ENCODE measurements at places on chromosomes 2 and 18. TPM values are rescaled to one million over a fixed set of nuclear protein-coding genes. Genes with fewer than 3 reads are reported as not detected.

DNA sequence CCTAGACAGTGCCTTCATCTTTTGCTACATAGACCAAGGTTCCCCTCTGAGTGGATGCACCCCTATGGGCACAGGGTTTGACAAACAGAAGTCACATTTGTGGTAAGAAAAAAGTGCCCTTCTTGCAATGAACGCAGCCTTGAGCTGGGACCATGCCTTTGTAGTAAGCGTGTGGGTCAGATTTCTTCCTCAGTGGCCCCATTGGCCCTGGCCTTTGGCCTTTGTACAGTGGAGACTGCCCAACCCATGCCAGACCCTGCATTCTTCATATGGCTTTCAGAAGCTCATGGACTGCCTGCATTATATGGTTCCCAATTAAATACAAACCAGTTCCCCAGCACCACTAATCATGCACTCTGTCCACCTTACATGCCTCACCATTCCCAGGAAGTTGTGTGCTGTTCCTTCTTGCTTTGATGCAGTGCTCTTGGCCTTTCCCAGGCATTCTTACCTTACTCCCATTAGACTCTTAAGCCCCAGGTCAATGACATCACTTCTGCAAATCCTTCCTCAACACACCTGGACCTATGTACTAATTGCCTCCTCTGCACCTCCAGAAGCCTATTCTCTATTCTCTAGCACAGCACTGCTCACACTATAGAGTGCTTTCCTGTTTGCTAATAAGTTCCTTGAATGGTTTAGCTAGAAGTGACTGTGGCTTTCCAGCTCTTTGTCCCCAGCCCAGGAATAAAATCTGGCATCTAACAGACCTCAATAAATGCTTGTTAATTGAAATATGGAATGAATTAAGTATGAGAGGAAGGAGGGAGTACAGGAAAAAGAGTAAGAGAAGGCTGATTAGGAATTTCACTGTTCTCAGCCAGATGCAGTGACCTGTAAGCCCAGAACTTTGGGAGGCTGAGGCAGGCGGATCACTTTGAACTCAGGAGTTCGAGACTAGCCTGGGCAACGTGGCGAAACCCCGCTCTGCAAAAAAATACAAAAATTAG, 60.2 kb downstream of the TMEM247 start:
- no peak for DNase-seq

Gene ASB18
- total RNA-seq = not detected

DNA sequence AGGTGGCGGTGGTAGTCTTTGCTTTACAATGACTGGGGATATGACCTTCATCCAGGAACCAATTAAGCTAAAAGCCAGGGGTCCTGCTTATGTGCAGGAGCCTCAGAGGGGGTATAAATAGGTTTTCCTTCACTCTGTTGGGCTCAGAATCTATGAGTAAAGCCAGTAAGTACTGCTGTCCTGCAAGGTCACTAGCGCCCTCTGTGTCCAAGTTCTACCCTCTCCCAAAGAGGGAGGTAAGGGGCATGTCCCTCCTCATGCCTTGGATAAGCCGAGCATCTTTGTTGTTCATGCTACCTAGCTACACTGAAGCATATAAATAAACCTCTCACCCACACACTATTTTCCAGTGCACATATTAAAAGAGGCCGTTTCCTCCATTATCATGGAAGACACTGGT, 79.4 kb downstream of the SPRED2 start:
- no peak for DNase-seq

Gene SULT1C4
- total RNA-seq = not detected

GRCh38 chr2:6492573-6492972, 373.1 kb downstream of the CMPK2 start:
- DNase-seq = no peak

GRCh38 chr2:162826921-162827320, 11.6 kb downstream of the KCNH7 start:
- DNase-seq = no peak

- no peak for DNase-seq
These were observed 250.5 kb downstream of the CAMKMT start for GRCh38 chr2:44612276-44612675.

- DNase-seq = no peak
These were observed 96.8 kb downstream of the TAF4B start for GRCh38 chr18:26322890-26323653.

Gene MOGAT1
- total RNA-seq = not detected

GRCh38 chr2:10614939-10615338, 74.8 kb downstream of the NOL10 start:
- no peak for DNase-seq

- no peak for DNase-seq
These were observed 50.3 kb downstream of the SERPINB8 start for GRCh38 chr18:64019922-64020756.

All from CD4-positive, alpha-beta memory T cell (primary cell).